ENCODE measurements at places on chromosomes 4 and X.

GRCh38 chr4:2304321-2304876, 42.5 kb upstream of the MXD4 start:
- peak; percentile 12 for DNase-seq

GRCh38 chr4:25722964-25723363, 67.3 kb downstream of the SLC34A2 start:
- DNase-seq: no peak

- DNase-seq: peak; percentile 15
Measured at GRCh38 chrX:48071064-48071985, at the start of gene ZNF630. ZNF630 (minus strand) TSS chrX:48071640; CDS start chrX:48066886, 4,754 bp downstream.

- no peak for DNase-seq
Measured at GRCh38 chrX:78314561-78314960, 12.8 kb downstream of the CYSLTR1 start.

- DNase-seq: no peak
Measured at GRCh38 chrX:18424482-18425198, 768 bp upstream of the CDKL5 start.

DNA sequence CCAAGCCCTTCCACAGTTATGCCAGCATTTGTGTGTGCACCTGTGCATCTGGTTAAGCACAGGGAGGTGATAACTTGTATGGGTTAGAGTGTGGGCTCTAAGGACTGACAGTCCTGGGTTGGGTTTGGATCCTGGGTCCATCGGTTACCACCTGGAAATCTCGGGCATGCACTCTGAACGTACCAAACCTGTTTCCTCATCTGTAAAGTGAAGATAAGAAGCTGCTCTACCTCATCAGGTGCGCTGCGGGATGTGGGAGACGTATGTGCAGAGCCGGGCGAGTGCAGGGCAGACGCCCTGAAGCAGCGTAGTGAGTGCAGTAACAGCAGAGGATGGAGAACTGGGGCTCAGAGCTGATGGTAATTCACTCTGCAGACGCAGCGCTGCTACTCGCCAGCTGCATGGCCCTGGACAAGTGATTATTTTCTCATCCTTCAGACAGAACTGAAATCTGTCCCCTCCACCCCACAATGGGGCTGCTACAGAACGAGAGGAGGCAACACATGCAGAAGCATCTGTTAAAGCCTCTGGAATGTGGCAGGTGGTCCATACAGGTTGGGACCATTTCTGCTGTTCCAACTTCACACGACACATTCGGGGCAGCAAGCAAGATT, 64.4 kb downstream of the HADH start:
- DNase-seq: no peak

DNA sequence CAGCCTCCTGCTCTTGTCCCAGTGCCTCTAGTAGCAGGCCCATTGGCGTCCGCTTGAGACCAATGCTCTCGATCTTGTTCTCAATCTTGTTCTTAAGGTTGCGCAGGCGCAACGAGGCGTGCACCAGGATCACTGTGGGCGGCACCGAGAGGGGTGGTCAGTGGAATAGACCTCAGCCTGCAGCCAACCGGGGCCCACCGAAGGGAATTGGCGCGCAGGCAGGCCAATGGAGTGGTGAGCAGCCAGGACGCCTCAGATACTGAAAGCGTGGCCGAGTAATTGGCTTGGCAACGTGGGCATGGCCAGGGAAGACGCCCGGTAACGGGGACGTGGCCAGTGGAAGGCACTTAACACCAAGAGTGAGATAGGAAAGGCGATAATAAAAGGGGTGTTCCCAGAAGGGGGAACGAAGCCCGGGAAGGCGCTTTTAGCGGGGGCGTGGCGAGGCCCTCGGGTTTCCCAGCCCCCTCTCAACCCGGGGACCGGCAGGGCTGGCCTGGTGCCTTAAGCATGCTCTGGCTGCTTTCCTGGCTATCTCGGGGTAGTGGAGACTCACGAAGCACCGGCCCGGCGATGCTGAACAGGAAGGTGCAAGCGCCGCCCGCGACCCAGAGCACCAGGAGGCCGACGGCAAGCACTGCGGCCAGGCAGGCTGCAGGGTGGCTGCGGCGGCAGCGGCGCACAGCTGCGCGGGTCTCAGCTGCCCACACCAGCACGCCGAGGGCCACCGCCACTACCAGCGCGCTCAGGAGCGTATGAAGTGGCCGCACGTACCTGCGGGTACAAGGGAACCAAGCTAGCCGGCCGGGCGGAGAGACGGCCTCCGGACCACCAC, 1.7 kb downstream of the PRAF2 start:
- DNase-seq: no peak

Data from central memory CD8-positive, alpha-beta T cell (primary cell).